Hematopoietic multipotent progenitor cell (in vitro differentiated cells): ENCODE measurements at places on chromosomes 6 and 20. TPM values are rescaled to one million over a fixed set of nuclear protein-coding genes. Genes with fewer than 3 reads are reported as not detected.

GRCh38 chr6:36459501-36459900, 16.7 kb downstream of the KCTD20 start:
- no peak for DNase-seq

SLC26A8 gene
- 0.27 TPM for total RNA-seq

DNA sequence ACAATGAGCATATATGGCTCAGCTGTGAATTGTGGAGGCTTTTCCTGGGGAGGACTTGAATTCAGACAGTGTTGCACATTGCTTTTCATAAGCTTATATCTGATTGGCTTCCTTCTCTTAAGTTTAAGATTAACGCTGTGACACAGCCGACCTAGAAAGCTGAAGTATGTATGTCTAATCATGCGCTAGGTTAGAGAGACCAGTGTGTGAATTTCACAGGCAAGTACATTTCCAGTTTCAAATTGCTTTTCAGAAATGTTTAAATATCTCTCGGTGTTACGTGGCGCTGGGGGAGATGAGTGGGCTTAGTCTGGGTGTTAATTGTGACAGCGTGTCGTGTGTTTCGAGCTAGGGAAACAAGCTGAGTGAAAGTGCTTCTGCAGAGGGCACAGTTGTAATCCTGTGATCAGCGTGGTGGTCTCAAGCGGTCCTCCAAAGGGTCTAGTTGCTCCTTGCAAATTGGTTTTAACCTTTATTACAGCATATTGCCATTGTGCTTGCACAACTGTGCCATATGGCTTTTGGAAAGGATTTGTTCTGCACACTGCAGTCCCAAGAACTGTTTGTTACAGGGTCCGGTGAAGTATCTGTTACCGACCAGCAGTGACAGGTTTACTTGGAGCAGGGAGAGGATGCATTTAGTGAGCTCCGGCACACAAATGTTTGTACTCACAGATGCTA, 166.6 kb downstream of the SASH1 start:
- DNase-seq, result no peak

ZSCAN16 gene
- 5.7 TPM for total RNA-seq

DNA sequence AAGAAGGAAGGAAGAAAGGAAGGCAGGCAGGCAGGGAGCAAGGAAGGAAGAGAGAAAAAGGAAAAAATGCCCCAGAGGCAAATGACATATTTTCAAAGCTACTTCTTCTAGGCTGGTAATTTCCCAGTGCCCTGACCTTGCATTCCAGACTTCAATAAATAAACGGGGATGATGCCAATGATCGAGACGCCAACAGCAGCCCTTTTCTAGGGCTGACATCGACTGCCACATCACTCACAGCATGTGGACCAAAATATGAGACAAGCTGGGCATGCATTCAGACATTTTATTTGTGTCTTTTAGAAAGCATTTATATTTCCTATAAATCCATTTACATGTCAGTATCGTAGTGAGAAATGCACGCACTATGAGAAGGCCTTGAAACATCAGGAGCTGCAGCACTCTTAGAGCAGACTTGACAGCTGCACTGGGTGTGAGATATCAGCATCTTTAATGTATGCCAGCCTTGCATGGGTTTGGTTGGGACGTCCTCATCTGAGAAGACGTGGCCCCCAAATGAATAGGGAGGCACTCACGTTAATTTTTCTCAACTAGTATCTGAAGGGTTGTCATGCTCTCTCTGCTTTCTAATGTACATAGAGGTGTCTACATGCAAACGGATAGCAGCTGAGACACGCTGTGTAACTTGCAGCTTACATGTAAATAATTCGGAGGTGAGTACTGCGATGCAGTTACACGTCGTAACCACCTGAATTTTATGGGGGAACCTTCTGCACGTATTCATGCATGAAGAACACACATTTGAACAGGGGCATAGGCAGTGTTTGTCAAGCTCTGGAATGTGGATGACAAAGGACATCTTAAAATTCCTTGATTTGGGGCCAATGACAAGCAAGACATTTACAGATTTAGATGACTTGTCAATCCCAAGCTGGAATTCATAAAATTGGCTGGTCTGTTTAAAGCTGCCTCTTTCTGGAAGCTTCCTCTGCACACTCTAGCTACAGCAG, 149.1 kb upstream of the AGPAT4 start:
- no peak for DNase-seq

DNA sequence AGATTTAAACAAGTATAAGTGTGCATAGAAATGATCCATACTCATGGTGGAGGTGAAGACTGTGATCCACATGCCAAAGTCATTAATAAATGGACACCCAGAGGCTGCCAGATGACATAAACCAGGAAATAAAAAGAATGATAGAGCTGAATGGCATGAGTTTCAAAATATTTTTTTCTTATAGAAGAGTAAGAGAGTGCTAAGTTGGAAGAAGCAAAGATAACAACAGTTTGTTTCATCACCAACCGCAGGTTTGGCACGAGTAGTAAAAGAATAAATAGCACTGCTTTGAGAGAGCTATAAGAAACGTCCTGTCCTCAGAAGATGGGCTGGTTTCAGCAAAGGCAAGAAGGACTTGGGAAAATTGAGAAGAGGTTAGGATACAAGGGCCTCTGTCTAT, 246.9 kb downstream of the UBE3D start:
- no peak for DNase-seq

DNA sequence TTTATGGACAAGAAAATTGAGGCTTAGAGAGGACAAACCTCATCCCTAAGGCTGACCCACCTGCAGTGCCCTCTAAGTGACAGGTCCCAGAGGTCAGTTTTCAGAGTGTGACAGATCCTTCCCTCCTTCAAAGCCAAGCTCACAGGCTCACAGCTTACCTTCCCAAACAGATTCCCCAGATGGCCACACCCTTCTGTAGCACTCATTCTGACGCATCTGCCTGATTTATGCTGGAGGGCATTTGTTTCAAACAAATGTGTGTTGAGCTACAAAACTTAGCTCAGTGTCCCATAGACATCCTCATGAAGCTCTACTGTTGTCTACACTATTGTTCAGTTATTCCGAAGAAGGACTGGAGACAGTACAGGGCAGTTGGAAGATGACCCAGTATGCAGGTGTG, 60.6 kb upstream of the RIN2 start:
- DNase-seq, result no peak

- DNase-seq, result no peak
Observed at GRCh38 chr6:73893696-73894095, 197.7 kb downstream of the CD109 start.

CYP21A2 gene
- 0.27 TPM for total RNA-seq

AP5S1 gene
- total RNA-seq, result 25.9 TPM

GNMT gene
- total RNA-seq, result 1.1 TPM

SSTR4 gene
- not detected for total RNA-seq

GRCh38 chr6:38169977-38170526, 350.5 kb downstream of the ZFAND3 start:
- no peak for DNase-seq

DNA sequence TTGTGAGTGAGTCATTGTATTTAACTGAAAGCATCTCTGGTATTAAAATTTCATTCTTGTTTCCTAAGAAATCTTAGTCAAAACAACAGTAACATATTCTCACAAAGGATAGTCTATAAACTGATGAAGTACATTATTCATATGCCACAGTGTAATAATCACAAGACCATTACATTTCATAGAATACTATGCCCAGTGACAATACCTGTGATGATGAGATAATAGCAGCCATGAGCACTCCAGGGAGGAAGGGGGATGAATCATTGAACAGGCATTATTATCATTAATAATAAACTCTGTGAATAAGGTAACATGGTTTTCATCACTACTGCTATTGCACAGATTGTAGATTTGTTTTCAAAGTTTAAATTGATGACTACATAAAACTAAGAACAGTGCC, 667.9 kb downstream of the EPM2A start:
- DNase-seq, result no peak

EBF4 gene
- 6.2 TPM for total RNA-seq

DNA sequence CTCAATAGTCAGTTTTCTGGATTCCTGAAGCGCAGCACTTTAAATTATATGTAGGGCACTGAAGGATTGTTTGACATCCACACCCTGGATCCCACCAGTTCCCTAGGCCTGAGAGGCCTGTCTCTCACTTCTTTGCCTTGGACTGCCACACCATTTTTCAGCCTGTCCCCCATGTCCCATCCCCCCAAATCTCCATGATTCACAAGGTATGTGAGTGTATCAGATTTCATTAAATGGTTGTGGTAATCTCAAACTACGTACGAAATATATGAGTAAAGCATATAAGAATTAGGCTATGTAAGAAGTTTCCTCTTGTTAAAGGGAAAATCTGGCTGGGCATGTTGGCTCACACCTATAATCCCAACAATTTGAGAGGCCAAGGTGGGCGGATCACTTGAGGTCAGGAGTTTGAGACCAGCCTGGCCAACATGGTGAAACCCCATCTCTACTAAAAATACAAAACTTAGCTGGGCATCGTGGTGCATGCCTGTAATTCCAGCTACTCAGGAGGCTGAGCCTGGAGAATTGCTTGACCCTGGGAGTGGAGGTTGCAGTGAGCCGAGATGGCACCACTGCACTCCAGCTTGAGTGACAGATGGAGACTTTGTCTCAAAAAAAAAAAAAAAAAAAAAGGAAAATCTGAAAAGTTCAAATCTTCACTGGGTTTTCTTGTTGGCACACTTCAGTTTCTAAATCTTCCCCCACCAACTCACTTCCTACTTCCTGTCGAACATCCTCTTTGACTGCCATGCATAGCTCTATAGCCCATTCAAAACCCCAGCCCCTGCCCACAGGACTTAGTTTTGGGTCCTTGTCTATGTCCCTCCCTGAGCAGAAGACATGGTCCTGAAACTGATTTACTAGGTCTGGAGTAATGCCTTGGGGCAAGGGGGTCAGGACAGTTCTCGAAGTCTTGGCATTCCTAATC, 97.3 kb upstream of the SHLD1 start:
- no peak for DNase-seq

DNA sequence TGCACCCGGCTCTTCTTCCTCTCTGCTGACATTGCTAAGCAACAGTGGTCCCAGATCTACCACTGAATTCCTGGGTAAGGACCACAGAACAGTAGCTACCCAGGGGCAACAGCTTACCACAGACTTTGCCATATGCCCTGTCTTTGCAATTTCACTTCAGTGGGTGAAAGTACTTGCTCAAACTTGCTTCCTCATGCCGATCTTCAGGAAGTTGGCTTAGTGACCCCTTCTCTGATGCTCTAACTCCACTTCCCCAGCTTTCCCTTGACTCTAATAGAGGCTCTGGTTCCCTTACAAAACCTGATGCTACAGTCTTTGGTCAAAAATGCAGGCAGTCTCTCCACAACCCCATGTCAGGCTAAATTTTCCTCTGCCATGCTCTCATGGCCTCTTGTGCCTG, 3.3 kb upstream of the TAAR5 start:
- DNase-seq, result no peak

- no peak for DNase-seq
Observed at GRCh38 chr6:31874836-31875572, 3.8 kb downstream of the SLC44A4 start.

DNA sequence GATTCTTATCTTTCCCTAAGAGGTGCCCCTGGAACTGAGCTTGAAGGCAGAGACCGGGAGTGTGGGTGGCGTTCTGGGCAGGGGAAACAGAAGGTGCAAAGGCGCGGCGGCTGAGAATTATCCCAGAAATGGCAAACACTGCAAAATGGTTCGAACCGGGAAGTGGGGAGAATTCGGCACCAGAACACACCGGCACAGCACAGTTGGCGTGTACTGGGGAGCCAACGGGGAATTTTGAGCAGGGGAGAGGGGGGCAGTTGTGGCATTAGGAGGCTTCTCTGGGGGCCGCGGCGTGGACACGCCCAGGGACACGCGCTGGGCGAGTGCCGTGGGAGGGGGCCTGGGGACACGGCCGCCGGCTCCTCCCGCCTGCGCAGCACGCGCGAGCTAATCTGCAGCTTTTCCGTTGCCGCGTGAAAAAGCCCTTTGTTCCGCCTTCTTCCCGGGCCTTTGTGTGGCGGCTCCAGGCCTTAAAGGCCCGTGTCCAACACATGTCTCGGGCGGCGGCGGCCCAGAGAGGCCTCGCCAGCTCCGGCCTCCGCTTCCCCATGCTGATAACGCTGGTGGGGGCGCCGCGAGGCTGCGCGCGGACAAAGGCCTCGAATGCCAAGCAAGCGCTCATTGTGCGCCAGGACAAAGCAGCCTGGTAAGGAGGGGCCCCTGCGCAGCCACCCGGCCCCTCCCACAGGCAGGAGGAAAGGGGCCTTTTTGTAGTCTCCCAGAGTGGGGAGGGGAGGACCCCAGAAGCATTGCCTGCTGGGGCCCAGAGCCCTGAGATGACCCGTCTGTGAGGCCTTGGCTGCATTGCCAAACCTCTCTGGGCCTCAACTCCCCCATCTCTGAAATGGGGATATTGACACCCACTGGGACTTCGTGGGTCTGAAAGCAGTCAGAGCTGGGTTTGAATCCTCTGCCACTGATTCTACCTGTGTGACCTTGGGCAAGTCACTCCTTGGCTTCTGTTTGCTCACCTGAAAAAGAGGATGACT, 82.8 kb downstream of the CD40 start:
- no peak for DNase-seq

DNA sequence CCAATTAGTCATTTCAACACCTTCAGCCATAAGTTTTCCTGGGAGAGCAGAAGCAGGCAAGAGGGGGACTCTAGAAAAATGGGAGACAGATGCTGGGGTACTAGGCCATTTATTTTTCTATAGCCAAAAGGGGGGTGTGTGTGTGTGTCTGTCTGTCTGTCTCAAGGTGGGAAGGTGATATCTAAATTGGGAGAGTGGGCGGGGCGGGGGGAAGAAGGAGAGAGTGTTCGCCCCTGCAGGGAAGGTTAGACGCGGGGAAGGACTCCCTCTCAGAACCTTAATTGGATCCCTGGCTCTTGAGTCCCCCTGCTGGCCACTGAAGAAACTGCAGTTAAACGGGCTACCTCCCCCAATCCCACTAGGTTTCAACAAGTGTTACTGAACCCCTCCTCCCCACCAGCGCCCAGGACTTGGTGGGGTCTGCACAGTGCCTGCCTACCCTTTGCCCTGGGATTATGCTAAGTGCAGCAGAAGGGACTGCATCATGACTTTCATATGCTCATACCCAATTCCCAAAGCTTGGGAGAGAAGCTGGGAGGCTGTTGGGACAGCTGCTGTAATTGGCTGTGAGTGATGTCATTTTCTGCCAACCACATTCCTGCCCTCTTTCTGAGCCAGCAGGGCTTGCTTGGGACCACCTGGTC, 45.8 kb downstream of the FOXP4 start:
- DNase-seq, result peak; percentile 53

DNA sequence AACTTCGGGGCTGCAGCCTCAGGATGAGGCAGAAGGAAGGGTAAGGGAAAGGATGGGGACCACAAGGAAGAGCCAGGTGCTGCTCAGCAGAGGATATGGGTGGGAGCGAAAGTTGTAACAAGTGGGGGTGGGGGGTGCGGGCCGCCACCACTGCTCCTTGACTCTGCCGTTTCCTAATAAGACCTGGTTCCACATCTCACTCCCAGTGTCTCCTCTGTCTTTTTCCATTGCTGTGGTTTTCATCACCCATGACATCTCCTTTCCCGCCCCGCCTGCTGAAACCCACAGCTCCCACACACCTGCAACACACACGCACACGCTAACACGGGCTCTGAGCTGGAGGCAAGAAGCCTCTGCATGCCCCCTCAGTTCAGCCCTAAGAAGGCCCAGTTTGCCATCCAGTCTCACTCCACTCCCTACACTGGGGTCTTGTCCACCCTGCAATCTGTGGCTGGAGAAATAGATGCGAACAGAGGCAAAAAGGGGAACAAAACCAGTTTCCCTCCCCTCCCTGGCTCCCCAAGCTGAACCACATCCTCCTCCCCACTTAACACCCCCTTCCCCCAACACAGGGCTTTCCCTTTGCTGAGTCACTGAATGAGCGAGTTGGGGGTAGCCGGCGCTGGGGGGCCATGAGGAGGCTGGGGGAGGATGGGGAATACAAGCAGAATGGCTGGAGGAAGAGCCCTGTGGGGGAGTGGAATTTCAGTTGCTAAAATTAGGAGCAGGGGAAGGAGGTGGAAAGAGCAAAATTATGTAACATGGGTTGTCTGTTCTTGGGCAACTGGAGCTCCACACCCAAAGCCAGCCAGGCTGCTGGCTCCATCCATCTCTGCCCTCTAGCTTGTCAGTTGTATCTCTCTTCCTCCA, 11.5 kb downstream of the NFKBIL1 start:
- DNase-seq, result peak; percentile 90
